ENCODE measurements at places on chromosomes 7 and 10.

DNA sequence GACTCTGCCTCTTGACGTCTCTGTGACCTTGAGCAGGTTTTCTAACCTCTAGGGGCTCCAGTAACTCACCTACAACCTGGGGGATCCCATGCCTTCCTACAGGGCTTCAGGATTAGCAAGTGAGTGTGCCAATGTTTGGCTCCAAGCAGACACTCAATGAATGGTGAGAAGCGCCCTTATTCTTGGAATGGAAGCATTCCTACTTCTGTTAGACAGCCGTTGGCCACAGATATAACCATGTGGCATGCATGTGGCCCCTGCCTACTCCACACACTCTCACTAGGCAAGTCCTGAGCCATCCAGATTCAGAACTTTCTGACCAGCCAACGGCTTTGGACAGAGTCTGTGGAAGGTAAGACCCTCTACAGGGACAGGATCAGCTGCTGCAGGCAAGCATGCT is 108.9 kb upstream of the LYZL2 start:
- DNase-seq, result no peak

GRCh38 chr10:73744664-73744975 is 448 bp downstream of the SEC24C start:
- DNase-seq, result peak; percentile 61

- DNase-seq, result no peak
Measured at GRCh38 chr7:146982482-146982881, 865.9 kb downstream of the CNTNAP2 start.

DNA sequence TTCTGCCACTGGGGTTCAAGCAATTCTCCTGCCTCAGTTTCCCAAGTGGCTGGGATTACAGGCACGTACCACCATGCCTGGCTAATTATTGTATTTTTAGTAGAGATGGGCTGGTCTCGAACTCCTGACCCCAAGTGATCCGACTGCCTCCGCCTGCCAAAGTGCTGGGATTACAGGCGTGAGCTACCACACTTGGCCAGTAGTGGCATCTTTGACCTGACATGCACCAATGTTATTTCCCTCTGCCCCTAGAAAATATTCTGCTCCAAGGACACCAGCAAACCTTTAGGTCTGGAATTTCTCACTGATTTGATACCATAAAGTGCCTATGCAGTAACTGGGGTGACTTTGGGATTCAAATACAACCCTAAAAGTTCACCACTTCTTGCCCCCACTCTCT is 179.4 kb downstream of the ARID5B start:
- DNase-seq, result no peak

GRCh38 chr10:17029581-17030271 is 99.9 kb downstream of the CUBN start:
- peak; percentile 88 for DNase-seq

DNA sequence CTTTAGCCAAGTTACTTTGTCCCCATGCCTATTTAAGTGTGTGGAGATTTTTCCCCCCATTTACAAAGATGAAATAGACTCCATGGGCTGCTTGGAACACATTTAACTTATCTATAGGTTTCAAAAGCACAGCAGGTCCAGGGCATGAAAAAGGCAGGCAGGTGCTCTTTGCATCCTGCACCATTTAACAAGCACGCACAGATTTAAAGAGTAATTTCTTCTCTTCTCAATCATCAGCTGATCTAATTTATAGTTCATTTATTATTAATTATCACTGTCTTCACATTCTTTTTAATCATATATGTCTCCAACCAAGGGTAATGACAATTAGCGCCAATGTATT is 156.8 kb downstream of the CACNA2D1 start:
- DNase-seq, result no peak

GRCh38 chr10:121823993-121824463 is 103.8 kb downstream of the ATE1 start:
- peak; percentile 44 for DNase-seq

DNA sequence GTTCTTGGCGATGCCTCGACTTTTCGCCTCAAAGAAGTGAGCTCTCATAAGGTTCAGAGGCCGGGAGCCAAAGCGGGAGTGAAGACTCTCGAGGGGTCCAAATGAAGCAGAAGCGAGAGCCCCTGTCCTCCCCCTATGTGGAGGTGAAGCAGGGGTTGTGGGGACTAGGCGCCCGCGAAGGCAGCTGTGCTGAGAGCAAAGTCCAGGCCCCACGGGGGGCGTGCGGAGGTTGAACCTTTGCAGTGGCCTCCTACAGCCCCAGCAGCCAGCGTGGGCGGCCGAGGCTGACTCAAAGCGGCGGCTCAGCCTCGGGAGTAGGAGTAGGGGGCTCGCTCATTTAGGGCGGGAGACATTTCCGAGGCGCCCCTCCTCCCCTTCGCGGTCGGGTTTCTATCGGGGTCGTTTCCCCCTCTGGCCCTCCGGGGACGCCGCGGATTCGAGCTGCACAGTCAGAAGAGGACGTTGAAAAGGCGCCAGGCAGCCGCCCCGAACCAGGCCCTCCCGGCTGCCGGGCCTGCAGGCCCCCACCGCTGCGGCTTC is 553 bp upstream of the ADD3 start:
- no peak for DNase-seq

DNA sequence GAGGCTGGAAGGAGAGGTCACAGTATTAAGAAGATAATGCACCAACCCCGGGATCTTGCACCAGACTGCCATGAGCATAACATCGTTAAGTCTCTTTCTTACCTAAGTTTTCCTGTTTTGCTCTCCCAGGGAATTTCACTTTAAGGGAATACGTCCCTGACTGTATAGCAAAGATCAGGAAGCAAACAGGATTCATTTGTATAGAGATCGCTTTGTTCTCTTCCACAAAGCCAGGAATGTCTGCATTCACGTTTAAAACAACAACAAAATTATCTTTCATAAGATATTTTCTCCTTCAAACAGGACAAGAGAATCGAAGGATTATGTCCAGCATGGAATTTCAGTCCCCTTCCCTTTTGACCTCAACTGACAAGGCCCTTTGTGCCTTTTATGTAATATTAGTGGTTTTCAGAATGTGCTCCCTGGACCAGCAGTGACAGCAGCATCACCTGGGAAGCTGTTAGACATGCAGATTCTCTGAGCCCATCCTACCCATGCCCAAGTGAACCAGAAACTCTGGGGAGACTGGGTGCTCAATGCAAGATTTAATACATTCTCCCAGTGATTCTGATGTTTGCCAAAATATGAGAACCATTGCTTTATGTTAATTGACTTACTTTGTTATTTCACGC is 286.3 kb downstream of the FGFR2 start:
- DNase-seq, result no peak

DNA sequence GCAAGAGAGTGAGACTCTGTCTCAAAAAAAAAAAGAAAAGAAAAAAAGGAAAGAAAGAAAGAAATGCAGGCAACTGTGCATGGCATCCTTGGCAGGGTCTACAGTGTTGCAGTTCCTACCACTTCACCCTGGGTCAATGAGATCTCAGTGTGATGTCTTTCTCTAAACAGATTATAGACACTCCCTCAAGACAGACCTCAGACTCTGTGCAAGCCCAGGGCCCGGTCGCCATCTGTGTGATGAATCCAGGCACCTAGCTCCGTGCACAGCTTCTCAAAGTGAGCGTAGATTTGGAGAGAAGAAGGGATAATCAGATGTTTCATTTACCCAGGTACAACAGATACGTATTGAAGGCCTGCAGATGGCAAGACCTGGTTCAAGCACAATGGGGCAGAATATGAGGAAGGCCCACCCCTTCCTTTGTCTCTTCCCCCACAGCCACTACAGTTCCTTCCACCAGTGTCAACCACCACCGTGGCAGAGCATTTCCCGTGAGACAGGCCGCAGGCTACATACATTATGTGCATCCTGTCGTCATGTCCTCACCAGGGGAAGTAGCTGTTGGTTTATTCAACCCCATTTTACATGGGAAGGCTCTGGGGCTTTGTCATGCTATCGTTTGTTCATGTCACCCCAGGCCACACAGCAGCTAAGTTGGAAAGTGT is 471.7 kb upstream of the GALNT17 start:
- DNase-seq, result no peak

DNA sequence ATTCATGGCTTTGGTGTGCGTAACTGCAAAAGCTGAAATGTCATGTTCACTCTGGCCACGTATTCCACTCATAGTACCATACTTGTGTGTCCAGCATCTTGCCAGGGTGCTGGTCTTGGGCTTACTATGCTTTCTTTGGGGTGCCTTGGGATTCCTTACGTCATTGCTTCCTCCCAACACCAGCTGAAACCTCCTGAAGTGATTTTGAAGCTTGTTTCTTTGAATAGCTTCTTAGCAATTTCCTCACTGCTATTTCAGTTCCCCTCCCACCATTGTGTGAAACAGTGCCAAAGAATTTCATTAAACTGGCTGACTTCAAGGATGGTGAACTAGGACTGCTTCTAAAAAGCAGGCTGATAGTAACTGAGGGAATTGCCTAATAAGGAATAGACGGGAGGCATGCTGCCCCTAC is 36.9 kb downstream of the ENTPD1 start:
- DNase-seq, result peak; percentile 27

GRCh38 chr7:52410032-52410431 is 625.4 kb upstream of the POM121L12 start:
- no peak for DNase-seq

- no peak for DNase-seq
Measured at GRCh38 chr10:113176652-113177155, 226.7 kb downstream of the TCF7L2 start.

DNA sequence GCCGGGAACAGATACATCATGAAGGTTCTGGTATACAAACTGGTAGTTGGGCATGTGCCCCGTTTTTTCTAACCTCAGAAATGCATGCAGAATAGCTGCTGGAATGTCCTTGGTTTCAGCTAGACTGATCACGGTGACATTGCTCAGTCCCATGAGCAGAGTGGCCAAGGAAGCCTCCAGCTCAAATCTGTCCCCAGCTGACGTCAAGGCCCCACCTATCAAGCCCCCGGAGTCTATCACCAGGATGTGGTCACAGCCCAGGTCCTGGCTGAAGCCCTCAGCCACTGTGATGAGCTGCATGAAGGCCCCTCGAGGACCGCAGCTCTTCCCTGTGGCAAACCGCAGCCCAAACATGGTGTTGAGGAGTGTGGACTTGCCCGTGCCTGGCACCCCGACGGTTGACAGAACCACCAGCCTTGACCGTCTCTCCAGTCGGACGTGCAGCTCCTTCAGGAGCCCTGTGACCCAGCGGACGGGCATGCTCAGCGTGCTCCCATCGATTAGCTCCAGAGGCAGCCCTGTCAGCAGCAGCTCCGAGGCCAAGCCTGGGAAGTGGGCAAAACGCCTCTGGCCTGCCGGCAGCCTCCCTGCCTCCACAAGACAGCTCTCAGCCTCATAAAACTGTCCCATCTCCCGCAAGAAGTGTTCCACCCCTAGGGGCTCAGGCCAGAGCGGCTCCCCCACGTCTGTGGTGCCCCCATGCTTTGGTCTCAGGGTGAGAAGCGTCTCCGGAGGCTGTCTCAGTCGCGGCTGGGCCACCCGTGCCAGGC is 7.8 kb upstream of the MRPS24 start:
- DNase-seq, result no peak

DNA sequence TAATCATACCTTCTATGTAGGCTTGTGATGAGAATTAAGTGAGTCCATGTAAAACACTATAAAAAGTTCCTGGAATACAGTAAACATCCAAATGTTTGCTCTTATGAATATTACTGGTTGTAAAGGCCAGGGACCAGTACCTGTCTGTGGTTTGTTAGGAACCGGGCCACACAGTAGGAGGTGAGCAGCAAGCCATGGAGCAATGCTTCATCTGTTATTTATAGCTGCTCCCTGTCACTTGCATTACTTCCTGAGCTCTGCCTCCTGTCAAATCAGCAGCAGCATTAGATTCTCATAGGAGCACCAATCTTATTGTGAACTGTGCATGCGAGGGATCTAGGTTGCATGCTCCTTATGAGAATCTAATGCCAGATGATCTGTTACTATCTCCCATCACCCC is 662.0 kb upstream of the ANKRD30A start:
- DNase-seq, result no peak

Measured in fibroblast of skin of right quadriceps (primary cell).